ENCODE measurements at places on chromosomes 16 and 17.

- no peak for DNase-seq
Measured at GRCh38 chr17:67221062-67221998, 23.7 kb downstream of the HELZ start.

DNA sequence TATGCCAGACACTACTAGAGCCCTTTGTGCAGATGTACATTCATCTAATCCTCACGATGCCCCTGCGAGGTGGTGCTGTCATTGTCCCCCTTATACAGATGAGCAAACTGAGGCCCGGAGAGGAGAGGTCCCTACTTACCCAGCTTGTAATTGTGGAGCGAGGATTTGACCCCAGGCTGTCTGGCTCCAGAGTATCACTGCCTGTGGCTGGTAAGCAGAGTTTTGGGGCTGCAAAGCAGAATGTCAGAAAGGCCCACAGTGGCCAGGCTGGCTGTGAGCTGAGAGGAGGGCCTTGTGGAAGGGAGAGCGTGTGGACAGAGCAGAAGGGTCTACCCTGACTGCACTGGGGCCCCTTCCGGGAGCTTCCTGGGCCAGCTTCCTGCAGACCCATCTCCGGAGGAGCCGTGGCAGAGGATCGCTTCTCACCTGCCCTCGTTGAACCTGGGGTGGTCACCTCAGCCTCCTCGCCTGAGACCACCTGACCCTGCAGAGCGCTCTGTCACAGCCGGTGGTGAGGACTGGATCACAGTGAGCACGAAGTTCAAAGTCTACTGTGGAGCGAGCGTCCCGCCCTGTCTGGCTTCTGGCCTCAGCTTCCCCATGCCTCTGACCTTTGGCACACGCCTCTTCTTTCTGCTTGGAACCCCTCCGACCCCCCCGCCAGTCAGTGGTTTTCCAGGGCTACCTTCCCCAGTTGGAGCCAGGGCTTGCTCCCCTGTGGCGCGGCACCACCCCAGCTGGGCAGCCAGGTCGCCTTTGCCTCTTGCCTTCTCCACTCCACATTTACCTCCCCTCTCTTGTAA is 12.1 kb downstream of the CMIP start:
- DNase-seq = no peak

DNA sequence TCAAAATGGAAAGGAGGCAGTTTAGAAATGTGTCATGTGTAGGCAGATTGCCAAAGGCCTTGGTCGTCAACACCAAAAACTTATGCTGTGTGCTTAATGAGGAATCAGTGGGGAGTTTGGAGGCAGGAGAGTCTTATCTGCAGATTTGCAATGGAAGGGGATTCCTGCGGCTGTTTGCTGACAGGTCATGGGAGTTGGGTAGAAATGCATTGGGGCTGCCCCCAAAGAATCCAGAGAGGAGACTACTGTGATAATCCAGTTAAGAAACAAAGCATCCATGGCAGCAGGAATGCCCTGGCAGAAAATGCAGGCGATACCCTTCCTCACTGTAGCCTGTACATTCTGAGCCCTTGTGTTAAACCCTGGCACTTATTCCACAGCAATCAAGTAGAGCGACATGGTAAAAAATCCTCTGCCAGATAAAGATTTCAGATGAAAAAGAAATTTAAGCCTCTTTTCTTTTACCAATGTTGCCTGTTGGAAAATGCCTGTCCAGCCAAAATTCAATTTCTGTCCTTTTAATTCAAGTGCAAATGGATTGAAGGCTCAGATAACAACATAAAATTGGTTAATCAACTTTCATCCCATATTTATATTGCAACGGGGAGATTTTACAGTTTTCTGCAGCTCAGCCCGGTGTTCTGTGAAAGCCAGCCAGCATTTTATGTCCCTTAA is 491.0 kb upstream of the CDH5 start:
- no peak for DNase-seq

GRCh38 chr16:56607109-56607618 is 1.2 kb upstream of the MT2A start:
- no peak for DNase-seq

DNA sequence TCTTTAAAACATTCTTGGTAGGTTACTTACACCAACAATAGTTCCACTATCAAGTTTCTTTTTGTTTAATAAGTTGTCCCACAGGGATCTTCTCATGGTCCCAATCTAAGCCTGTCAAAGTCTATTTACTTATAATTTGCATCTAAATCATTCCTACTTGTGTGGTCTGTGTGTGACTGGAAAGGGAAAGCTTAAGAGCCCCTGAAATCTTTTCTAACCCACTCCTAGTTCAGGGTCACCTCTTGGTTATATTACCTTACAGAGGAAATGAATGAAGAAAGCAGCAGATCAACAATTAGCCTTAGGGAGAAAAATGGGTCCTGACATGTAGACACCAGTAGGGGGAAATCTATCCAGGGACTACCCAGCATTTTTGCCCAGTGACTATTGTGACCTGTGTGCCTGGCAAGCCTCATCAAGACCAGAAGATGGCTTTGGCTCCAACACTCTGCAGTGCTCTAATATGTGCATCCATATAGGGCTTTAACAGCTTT is 110.4 kb upstream of the HAS3 start:
- no peak for DNase-seq

All from activated T-helper 1 cell treated with anti-CD3 and anti-CD28 coated beads, Interleukin-2, amount 50 U/mL, for 16 hours (primary cell).